NCI-H446 (cell line): ENCODE measurements at places on chromosomes 11 and 22.

DNA sequence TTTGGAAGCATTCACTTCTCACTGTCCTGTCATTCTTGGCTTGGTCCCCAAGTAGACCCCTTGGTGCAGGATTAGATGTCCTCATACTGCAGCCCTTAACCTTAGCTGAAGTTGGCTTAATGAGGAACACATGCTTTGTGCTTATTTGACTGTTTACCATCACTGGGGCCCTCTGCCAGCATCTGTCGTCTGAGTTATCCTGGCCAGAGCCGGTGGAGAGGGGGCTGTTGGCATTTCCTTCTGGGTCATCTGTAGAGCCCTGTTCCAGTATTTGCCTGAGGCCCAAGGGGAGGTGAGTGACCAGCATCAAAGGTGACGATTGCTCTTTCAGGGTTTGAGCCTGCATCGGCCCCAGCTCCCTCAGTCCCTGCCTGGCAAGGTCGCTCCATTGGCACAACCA is 126.4 kb upstream of the RASSF10 start:
- no peak for DNase-seq

DNA sequence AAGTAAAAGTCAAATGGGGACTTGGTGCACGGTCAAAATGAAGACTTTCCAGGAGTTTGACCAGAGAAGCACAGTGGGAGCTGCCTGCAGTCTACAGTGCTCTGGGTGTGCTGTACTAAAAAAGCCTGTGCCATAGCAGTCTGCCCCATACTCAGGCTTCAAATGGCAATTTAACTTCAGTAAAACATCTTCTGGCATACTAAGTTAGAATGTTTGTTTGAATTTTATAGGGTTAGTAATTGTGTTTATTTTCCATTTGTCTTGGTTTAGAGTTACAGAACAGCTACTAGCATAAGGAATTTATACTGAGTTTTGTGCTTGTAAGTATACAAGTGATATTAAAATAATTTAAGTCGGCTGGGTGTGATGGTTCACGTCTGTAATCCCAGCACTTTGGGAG is 29.3 kb upstream of the LIPT2 start:
- DNase-seq, result no peak

DNA sequence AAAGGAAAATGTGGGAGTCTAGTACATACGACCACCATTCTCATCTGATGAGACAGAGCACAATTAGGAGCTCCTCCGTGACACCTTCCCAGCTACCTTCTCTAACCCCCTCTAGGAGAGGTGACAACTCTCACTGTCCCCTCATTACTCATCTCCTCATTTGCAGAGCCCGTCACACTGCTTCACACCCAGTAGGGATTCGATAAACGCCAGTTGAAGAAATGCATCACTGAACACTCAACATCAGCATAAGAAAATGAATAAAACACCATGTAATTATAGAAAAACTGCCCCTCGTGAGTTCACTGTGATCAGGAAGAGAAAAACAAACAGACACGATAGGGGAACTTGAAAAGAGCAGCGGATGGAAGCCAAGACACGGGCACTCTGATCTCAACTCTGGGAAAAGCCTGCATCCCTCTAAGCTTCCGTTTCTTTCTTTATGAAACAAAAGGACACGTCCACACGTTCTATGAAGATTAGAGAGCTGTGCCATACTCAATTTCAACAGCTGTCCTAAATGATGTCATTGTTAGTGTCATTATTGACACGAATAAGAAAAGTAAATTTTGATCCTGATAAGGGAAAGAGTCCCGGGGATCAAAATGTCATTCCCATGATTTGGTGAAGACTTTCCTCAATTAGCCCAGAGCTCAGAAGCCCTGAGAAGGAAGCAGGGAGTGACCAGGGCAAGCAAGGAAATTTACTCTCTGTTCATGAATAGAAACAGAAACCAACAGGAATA is 356.9 kb downstream of the LARGE1 start:
- DNase-seq, result no peak

DNA sequence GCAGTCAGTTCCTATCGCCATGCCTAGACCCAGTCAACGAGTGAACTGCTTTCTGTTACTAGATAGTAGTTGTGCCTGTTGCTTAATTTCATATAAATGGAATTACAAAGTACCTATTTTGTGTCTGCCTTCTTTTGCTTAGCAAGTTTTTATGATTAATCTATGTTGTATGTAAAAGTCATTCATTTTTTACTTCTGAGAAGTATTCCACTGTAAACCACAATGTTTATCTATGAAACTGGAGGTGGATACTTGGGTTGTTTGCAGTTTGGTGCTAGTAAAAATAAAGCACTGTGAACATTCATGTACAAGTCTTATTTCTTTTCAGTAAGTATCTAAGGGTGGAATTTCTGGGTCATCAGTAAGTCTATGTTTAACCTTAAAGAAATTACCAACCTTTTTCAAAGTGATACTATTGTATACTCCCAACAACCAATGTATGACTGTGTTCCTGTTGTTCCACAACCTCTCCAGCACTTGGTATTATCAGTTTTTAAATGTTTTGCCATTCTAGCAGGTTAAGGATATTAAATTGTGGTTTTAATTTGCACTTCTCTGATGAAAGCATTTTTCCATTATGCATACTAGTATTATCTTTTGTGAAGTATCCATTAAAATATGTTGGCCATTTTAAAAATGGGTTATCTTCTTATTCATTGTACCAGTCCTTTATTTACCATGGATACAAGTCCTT is 68.2 kb downstream of the DNAJC24 start:
- DNase-seq, result no peak

DNA sequence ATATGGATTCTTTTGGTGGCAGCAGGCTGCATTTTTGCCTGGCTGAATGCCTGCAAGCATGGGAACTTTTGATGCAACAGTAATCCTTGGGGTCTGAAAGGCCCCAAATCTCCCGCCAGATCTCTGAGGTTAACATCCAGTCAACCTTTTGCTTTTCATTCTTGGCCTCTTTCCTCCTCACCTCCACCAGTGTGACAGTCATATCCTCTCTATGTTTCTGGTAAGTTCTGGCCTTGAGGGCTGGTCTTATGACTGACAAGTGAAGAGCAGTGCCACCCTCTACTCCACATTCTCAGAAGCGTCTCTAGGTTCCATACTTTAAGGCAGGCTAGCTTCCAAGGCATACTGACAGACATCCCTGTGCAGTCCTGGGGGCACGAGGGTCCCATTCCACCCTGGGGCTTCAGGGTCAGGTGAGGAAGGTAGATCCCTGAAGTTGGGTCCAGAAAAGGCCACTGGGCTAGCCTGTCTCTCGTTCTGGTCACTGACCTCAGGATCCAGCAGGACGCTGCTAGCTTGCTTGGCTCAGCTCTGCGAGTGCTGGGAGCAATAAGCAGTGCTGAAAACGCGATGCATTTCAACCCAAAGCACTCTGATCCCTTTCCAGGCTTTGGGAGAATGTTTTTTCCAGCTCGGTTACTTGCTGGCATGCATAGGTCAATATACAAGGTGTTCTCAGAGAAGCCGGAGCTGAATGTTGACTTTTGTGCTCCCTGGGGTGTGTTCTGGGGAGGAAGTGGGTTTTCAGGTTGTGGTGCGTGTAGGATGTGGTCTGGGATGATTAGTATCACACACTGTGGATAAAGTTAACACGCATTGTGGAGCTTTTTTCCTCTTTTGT is 75.2 kb downstream of the PTPRJ start:
- no peak for DNase-seq
